ENCODE measurements at places on chromosomes 7 and 10.
A peak's percentile ranks its signal among the peaks of the same experiment; 100 is the strongest.

GRCh38 chr7:98418271-98418635 is 17.4 kb upstream of the BAIAP2L1 start:
- no peak for DNase-seq

- no peak for DNase-seq
Observed at GRCh38 chr10:112307358-112308124, 24.3 kb downstream of the TECTB start.

DNA sequence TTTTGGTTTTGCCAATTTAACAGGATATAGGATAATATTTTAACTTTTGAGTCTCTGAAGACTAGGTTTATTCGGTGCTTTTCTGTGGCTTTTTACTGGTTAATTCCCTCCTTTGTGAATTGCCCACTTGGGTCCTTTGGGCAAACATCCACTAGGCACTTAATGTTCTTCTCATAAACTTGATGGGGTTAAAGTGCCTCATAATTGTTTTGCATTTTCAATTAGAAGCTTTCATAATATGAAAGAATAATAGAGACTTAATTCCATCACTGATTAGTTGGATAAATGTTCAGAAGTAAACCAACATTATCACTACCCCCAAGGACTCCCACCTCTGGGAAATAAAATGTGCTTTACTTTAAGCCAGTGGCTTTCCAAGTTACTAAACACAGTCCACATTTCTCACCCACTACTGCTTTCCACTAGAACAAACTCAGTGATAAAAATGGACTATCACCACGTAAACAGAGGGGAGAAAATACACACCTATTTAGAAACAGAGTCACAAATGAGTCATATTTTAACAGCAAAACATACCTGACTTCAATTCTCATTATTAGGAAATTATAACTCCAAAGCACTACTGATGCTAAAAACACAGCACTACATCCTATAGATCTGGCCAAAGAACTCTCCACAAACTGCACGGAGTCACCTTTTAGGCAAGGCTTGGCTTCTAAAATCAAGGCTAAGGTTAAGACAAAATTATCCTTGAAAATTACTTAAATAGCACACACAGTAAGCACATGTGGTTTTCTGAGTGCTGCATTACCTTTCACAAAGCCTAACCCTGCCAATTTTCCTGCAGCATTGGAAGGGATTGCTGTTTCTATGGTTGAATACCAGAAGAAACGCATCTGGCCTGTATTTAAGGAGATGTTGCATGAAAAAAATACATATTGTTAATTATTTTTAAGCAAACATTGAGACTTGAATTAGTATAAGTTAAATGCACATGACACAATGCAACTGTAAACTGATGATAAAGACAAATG is 41.2 kb downstream of the PARD3 start:
- DNase-seq = no peak

DNA sequence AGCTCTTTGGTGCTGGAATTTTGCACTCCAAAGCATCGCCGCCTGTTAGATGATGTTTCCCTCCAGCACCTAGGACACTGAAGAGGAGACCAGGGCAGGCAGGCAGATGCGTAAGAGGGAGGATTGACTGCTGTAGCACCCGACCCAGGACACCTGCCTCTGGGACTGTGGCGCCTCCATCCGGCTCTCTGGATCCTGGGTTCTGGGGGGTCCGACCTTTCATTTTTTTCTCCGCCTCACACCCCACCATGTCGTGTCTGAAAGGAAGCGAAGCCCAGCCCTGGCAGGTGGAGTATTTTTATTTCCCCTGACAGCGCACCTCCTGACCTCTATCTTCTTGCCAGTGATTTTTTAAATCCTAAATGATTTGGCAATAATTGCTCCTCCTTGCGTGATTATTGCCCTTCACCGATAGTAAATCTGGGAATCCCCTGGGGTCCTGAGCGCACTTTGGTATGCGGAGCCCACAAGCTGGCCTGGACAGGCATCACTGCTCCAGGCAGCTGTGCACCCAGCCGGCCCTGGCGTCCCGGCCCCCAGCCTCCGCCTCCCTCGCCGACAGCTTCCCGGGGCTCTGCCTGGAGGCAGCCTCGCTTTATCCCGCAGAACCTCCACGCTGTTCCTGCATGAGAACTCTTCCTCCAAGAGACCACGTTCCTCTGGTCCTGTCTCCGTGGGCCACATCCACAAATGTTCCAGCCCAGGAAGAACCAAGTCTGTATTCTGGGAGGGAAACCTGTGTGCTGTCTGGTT is 48.4 kb downstream of the LHPP start:
- no peak for DNase-seq

GRCh38 chr7:130297628-130298543 is 4.9 kb downstream of the CPA4 start:
- no peak for DNase-seq

DNA sequence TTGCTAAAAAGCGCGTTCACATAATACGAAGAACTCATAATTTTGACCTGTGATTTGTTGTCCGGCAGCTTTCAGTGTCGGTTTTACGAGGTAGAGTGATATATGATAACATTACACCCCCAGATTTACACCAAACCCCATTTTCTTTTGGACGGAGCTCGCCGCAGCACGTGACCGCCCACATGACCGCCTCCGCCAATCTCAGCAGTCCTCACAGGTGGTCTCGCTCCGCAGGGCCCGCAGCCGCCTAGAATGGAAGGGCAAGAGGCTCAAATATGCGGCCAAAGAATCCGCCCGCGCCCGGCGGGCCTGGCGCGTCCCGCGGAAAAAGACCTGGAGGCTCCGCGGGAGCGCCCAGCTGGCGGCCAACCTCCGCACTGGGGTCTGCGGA is at the start of gene HOXA7:
Gene HOXA7 (minus strand): TSS at position 168 of the 391 bp plus-strand sequence. CDS start 130 bp downstream, at position 38.
- DNase-seq = peak; percentile 25
